ENCODE measurements at places on chromosomes 12 and 14.

DNA sequence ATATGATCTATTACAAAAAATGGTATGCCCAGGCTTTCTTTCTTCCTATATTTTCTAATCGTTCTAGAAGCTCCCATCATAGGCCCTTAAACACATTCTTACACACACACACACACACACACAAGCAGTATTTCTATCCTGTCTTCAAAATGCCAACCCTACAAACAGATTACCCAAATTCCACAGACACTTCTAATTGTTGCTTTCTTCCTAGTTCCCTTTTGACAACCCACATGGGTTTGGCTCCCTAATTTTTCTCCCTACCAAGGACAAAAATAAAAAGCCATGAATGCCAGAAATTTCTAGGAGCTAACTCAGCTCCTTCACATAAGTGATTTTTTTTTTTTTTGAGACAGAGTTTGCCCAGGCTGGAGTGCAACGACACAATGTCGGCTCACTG is 60.3 kb upstream of the NTF3 start:
- DNase-seq: no peak

- DNase-seq: no peak
Observed at GRCh38 chr14:70827752-70828151, 18.4 kb upstream of the MAP3K9 start.

GRCh38 chr14:53968726-53969125 is 12.1 kb upstream of the BMP4 start:
- no peak for DNase-seq

DNA sequence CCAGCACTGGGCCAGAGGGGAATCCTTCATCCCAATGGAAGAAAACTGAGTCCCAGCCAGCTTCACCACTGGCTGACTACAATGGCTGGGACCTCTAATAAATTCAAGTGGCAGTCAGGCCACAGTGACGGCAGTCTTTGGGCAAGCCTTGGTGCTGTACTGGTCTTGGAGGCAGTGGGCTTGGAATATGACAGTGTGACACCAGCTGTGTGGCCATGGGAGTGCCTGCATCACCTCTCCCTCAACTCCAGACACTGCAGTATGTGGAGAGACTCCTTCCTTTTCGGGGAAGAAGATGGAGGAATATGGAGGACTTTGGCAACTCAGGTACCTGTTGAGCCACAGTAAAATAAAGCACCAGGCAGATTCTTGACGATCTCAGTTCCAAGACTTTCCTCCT is 16.0 kb upstream of the CD163L1 start:
- no peak for DNase-seq

- no peak for DNase-seq
Observed at GRCh38 chr14:63605041-63605532, 36.6 kb downstream of the WDR89 start.

DNA sequence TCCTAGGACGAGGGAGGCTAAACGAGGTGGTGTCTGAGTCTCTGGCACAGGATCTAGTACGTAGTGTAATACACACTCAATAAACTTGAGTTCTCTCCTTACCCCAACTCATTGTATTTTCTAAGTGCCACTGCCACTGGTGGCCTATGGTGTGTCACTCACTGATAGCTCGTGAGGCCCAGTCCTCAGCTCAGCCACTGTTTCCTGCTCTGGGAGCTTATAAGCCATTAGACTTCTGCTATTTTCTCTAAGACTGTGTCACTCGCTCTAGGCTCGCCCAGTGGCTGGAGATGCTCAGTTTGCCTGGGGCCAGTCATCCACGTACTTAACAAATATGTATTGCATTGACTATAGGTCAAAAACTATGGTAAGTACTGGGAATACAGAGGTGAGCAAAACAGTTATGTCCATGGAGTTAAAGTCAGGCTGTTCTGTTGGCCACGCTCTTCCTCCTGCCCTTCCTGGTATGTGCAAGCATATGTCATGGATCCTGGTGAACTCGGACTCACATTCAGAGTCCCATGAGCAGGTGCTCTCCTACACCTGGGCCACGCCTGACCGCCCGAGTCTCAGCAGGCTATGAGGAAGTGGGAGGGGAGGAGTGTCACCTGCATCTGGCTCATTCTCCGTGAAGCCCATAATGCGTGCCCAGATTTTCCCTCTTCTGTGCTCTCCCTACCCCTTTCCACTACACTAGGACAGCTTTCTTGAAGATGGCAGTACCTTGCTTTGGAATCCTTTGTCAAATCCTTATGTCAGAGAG is 41.6 kb downstream of the DEGS2 start:
- no peak for DNase-seq

GRCh38 chr12:73902260-73902659 is 635.4 kb upstream of the ATXN7L3B start:
- DNase-seq: no peak

DNA sequence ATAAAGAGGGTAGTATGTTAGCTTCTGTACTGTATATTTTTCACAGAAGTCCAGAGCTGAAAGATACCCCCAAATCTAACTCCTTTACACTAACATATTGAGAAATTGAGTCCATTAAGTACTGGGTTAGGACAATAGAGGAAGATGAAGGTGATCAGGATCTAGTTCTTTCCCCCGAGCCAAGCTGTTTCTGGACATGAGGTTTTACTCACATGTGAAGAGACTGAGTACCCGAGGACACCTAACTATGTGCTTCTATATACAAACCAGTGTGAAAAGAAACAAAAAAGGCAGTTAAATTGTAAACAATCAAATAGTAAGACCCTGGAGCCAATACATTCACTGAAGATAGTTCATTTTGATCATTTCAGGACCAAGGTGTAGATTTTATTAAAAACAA is 3.8 kb upstream of the TRHDE start:
- DNase-seq: no peak

- no peak for DNase-seq
Observed at GRCh38 chr12:21155522-21156351, 24.7 kb downstream of the SLCO1B1 start.

DNA sequence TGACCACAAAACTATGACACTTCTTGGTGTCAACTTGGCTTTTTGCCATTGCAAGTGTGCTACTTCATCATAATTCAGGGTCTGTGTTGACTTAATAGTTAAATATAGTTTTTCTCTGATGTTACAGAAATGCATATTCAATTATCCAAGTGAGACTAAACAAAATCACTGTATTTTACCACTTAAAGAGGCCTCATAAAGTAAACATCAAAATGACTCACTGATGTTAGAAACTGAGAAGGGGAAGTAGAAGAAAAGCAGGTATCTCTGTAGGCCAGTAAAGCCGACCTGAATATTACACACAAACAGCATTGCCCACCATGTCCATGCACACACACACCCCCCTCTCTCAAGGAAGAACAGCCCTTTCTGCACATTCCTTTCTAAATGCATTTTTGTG is 55.4 kb downstream of the RPAP3 start:
- no peak for DNase-seq

GRCh38 chr12:94982456-94982855 is 21.0 kb downstream of the NDUFA12 start:
- DNase-seq: no peak

- DNase-seq: no peak
Observed at GRCh38 chr14:85247071-85247470, 282.9 kb upstream of the FLRT2 start.

- no peak for DNase-seq
Observed at GRCh38 chr12:29578070-29578469, 80.6 kb upstream of the OVCH1 start.
